ENCODE measurements at places on chromosomes 6 and 20.

GRCh38 chr20:63707558-63708300, at the start of the genes ARFRP1 and ZGPAT:
ARFRP1 (minus strand) TSS chr20:63707976; CDS start chr20:63707091, 885 bp downstream.
ZGPAT (plus strand) TSS chr20:63708039; CDS start chr20:63708581, 542 bp downstream.
- peak; percentile 81 for DNase-seq

DNA sequence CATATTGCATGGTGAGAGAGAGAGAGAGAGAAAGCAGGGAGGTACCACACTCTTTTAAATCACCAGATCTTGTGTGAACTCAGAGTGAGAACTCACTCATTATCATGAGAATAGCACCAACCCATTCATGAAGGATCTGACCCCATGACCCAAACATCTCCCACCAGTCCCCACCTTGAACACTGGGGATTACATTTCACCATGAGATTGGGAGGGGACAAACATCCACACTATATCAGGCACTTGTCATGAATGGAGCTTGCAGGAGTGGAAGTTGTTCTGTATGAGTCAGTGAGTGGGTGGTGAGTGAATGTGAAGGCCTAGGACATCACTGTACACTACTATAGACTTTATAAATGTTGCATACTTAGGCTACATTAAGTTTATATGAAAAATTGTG, 47.7 kb upstream of the RNF182 start:
- DNase-seq = no peak

DNA sequence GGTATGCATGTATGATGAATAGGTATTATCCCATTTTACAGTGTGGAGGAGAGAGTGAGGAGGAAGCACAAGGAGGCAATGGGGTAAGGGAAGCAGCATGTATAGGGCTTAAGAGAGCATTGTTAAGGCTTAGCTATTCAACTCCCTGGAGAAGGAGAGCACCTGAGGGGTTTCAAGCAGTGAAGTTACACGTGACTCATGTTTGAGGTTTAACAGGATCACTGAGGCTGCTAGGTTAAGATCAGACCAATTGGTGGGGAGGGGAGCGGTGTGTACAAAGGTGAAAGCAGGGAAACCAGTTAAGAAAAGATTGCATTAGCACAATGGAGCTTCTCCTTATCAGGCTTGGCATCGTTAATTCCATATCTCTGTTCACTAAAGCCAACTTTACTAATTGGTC, 64.4 kb upstream of the NHSL1 start:
- DNase-seq = no peak

- no peak for DNase-seq
Observed at GRCh38 chr6:169416249-169416648, 162.6 kb upstream of the THBS2 start.

DNA sequence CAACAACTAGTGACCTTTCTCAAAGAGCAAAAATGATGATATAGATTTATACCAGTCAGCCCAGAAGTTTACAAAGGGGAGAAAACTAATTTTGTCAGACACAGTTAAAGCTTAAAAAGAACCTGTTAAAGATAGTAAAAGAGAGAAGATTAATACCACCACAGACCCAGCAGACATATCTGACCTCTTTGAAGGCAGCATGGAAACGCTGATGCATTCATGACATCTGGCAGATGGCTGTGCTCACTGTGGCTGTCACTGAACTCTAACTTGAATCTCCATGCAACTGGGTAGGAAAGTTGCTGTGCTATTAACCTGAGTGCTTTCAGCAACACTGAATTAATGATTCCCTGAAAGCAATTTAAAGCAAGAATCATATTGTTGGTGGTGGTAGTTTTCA, 159.8 kb upstream of the PRDM1 start:
- no peak for DNase-seq

DNA sequence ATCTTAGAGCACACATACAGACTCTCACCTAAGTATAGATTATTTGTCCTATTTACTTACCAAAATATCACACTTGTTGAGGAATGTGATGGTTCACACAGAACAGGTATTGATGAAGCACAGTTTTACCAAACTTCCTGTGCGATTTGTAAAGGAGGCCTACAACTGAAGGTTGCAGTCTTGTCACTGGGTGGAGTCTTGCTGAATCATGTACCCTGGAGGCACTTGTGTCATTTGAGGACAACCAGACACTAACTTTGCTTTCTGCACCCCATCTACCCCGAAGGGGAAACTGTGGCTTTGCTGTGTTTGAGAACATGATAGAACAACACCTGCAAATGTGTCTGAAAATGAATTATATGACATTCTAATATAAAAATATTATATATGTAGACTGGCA, 32.4 kb upstream of the HINT3 start:
- no peak for DNase-seq

- peak; percentile 21 for DNase-seq
Observed at GRCh38 chr20:34215711-34216381, 25.4 kb upstream of the ASIP start.

DNA sequence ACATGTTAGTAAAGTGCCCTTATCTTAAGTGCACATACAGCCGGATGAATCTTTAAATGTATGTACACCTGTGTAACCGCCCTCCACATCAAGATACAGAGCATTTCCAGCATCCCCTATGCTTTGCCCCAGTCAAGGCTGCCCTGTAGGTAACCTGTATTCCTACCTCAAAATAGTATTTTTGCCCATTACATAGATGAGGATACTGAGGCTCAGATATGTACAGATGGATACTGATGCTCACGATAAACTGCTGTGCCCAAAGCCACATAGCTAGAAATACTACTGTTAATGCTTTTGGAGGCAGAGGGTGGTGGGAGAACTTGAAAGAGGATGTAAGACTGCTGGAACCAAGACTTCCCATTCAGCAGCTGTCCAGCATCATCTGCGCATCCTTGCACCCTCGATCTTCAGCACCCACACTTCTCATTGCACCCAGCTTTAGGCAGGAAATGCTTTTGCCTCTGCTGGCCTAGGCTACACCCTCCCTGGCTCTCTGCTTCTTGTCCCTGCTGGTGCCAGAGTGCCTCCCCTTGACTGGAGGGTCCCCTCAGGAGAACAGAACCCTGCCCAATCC, 27.0 kb upstream of the ZFAND3 start:
- no peak for DNase-seq

GRCh38 chr20:22791877-22792525, 207.6 kb upstream of the FOXA2 start:
- DNase-seq = no peak

DNA sequence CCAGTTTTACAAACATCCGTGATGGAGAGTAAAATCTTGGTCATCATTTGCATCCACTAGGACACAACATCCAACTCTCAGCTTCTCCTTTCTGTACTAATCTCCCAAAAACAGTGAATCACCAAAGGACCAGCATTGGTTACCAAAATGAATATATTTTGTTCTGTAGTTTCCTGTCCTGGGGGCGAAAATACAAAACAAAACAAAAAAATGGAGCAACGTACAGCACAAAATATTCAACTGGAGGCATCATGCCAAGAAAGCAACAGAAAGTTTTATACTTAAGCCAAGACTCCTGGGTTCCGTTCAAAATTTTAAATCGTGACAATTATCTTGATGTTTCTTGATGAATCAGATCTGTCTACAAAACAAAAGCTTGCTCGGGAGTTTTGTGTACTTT, 126.6 kb upstream of the CCDC28A start:
- DNase-seq = no peak

GRCh38 chr6:95186710-95187109, 390.6 kb upstream of the MANEA start:
- DNase-seq = no peak

GRCh38 chr6:6674872-6675271, 86.4 kb downstream of the LY86 start:
- no peak for DNase-seq

- no peak for DNase-seq
Observed at GRCh38 chr20:4998160-4998651, 3.1 kb downstream of the SLC23A2 start.

DNA sequence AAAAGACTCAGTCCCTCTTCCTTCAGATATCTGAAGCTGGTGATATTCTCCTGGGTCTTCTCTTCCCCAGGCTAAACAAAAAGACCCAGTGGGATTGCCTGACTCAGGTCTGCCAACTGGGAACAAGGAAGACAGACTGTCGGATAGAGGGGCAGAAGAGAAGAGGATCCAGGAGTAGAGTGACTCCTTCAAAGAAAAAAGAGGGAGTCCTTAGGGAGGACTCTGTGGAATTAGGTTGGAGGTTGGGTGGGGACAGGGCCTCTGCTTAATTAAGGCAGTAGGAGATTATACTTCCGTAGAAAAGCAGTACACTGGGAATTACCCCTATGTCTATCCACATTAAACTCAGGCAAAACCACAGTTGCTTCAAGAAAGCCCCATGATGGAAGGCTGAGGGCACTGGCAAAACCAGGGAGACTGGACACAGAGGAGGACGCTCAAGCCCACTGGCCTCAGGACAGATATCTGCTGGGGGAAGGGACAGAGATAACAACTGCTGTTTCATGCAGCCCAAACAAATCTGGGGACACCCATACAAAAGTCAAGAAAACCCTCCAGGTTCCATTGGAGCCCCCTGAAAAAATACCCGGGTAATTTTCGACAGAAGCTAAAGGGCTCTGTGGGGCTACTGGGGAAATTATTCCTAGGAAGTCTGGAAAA, 5.7 kb downstream of the BCL2L1 start:
- DNase-seq = no peak

DNA sequence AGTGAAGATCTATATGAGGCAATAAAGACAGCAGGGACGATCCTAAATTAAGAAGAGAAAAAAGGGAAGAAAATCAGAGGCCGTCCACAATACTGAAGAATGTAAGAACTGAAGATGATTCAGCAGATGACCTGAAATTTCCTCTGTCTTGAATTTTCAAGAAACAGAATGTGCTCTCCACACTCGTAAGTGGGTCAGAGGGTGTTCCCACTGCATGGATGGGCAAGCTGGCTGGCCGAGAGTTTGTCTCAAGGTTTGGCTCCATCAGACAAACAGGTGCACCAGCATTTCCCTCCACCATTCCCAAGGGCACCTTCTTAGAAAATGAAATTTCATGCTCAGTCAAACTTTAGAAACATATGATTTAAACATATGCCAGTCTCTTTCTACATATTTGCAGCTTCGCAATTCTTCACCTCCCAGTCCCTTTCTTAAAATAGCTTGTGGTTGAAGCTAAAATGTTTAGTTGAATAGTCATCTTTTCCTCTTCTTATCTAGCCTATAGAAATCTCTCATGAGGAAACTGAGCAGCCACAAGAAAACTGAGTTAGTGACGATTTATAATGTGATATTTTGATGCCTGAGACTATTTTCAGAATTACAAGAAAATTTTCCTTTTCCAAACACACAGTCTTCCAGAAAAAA, 576.4 kb downstream of the PRKN start:
- DNase-seq = no peak

GRCh38 chr6:128363020-128363813, 157.2 kb downstream of the PTPRK start:
- DNase-seq = no peak

GRCh38 chr6:118744261-118744941, 93.0 kb upstream of the CEP85L start:
- DNase-seq = no peak

DNA sequence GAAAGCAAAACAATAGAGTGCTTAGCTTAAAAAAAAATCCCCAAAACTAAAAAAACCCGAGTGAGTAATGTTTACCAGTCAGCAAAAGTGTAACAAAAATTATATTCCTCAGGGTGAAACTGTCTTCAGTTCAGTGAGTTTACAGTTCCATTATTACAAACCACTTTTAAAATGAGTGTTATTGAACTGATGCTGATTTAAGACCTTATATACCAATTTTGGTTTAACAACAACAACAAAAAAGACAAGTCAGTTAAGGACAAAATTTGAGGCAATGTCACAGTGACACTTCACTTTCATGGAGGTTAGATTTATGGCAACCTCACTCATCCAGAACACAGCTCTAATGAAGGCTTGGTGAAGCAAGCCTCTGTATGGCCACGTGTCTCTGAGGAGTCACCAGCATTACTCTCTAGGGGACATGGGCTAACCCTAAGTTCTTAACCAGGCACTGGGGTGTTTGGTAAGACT, 630.8 kb downstream of the PHF3 start:
- no peak for DNase-seq

- DNase-seq = peak; percentile 73
Observed at GRCh38 chr20:44909872-44910689, at the start of gene PABPC1L. PABPC1L (plus strand) TSS chr20:44910060; CDS start chr20:44910144, 84 bp downstream.

DNA sequence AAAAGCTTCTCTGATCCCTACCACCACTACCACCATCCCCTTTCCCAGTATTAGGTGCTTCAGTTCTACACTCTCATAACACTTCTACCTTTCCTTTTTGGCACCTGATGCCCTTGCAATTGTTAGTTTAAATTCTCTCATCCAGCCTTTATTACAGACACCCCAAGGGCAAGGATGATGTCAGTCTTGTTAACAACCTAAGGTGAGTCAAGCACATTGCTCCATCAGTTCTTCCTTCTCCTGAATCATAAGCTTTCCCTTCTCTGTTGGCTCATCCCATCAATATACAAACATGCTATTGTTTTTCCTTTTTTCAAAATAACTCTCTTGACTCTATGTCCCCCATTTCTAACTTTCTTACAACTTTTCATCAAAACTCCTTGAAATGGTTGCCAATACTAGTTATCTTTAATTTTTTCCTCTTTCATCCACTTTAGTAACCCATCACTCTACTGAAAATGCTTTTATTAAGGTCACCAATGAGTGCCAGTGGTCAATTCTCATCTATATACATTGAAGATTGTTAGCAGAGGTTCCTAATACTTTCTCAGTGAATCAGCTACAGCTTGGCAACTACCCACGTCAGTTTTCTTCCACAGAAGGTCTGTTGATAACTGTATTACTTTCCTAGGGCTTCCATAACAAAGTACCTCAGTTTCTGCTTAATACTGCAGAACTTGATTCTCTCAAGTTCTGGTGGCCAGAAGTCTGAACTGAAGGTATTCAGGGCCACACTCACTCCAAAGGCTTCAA, 97.1 kb upstream of the FLRT3 start:
- no peak for DNase-seq

DNA sequence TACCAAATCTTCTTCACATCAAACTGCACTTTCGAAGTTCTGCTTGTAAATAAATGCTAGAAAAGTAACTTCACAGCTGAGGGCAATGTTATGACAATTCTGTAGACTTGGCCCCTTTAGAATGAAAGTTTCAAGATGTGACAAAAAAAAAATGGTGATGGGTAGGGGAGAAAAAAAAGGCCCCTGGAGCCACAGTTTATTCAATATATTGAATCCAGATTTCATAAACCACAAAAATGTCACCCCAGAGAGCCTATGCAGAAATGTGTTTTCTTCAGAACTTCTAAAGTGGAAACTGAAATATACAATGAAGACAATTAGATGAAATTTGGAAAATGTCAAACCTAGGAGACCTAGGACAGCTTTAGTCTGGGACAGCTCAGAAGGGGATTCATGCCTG, 143.1 kb downstream of the EDN3 start:
- DNase-seq = no peak
